NCI-H2171 treated with DMSO at 0.1 percent for 48 hours (cell line): ENCODE measurements at places on chromosomes 2 and 18.

DNA sequence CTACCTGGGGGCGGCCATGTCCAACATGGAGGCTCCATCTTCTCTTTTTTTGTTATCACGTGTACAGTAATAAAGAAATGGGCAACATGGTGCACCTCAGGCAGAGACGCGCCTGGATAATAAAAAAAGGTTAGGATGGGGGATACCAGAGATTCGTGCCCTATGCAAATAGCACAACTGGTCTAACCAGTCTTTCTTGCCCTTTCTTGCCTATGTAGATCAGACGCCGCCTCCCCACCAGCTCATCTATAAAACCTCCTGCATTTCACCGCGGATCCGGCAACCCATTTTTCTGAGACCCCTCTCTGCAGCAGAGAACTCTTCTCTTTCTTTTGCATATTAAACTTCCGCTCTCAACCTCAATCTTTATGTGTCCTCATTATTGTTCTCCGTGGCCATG is 68.7 kb downstream of the MYL12B start:
- no peak for DNase-seq

DNA sequence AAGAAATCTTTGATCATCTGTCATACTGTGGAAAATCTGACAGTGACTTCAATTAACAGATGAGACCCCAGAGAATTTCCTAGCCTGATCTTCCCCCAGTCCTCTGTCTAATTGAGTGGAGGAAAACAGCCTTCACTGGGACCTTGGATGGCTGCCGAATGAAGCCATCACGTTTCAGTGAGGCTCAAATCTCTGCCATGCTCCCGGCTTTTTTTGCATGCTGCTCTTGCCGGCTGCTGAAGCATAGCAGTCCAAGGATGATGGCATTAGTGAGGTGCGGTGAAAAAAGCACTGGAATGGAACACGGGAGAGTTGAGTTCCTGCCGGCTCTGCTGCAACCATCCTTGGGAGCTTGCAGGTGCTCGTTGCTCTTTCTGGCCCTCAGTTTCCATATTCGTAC is 430.5 kb downstream of the SLC4A3 start:
- no peak for DNase-seq

DNA sequence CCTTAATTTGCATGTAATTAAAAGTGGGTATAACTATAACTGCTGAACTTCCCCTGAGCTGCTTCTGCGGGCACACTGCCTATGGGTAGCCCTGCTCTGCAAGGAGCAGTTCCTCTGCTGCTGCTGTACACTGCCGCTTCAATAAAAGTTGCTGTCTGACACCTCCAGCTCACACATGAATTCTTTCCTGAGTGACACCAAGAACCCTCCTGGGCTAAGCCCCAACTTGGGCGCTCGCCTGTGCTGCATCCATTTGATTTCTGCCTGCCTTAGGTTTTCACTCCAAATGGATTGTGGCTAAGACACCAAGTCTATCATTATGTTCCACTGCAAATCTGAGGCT is 215.7 kb downstream of the ANAPC1 start:
- no peak for DNase-seq

DNA sequence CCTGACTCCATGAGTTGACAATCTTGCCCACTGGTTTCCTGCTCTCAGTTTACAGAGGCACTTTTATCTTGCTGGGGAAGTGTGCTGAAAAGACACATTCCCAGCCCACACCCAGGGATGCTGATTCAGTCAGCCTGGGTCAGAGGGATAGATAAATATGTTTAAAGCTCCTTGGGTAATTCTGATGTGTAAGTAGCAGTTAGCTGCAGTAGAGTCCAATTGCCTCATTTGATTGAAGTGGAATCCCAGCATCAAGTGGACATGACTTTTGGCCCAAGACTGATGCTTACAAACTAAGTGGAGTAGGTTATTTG is 29.4 kb downstream of the PSD4 start:
- DNase-seq = no peak

DNA sequence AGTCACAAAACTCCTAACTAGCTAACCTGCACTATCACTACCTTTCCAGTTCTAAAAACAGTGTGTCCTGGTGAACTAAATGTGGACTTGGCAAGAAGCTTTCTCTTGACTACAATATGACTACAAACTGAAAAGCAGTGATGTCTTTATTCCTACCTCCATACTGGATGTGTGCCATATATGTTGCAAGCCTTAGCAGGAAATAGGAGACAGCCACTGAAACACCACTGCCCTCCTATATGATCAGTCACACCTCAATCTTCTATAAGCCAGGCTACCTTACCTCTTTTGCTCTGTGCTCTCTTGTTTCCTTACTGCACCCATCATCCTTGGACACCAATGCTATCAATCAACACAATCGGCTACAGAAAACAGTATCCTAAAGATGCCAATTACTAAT is 34.1 kb downstream of the SS18 start:
- DNase-seq = no peak

DNA sequence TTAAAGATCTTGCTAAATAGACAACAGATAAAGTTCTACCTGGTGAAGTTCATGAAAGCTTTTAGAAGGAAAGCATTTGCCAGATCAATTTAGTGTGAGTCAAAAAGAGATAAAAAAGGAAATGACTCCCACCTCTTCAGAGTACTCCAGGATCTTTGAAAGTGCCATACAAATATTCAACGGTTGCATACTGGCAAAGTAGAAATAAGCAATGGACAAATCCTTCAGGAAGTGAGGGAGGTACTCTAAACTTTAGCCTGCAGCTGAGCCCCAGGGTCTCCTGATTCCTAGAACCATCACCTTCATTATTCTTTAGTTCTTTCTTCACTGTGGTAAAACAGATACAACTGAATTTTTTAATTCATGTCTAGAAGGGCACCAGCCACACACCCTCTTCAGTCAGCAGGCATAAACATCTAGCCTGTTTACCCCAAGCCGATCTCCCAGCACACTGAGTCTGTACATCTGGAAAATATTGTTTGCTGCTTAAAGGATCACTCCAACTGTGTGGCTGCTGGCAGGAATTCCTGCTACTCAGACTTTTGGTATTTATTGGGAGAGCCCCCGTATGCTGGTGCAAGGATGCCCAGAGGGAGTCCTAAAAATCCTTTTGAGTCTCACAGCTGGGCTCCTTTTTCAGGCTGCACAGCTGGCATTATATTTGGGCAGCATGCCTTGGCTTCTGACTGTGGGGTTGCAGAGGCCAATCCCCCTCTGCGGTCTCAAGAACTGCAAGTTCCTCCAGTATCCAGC is 72.3 kb upstream of the SESTD1 start:
- no peak for DNase-seq

DNA sequence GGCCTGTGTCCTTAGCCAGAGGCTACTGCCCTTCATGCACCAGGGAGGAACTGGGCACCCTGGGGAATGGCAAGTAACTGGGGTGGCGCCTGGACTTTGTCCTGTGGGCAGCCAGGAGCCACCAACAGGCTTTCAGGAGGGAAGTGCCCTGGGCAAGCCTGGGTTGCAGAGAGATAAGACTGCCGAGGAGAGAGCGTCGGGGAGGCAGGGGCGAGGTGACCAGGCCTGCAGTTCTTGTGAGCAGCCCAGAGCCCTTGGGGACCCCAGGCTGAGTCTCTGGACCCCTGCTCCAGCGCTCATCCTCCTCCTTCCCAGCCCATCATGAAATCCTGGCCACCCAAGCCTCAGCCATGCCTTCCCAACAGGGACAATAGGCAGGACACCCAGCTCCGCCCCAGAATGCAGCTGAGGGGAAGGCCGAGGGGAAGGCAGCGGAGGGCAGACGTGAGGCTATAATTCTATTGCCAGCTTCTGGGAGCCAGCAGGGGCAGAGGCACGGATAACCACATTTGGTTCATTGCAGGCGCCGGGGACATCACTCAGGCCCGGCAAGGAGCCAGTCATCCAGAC is 25.1 kb downstream of the ADRA2B start:
- no peak for DNase-seq

GRCh38 chr2:108895188-108895587 is 93.8 kb downstream of the EDAR start:
- DNase-seq = no peak

GRCh38 chr2:181546086-181546485 is 88.9 kb downstream of the ITGA4 start:
- DNase-seq = no peak

DNA sequence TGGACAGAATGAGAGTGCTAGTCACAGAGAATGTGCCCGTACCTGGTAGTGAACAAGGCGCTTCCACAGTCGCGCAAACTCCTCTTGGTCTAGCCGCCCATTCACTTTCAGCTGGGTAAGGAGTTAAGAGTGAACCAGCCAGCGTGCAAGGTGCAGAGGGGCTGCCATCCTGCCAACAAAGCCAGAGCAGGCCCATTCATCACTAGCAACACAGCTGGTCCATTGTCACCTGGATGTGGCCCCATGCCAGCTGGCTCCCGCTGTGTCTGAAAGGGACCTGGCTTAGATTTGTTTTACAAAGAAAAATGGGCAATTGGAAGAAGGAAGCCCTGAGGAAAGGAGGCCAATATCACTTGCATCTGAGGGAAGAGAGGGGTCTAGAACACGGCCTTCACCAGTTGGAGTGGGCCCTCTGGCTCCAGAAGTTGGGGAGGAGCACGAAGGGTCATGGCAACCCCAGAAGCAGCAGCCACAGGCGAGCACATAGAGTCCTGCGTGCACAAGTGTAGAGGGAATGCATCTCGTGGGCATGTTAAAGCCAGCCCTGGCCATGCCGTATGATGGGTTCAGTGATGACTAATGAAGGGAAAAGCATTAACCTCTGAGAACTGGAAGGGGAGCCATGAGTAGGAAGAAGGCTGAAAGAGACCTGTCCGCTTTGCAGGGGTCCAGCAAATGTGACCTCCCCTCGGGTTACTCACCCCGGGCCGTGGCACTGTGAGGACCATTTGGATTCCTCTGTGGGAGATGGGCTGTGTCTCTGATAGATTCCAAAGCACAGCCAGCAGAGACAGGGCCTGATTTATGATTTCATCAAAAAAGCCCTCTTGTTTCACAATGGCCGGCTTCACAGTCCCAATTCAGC is 70.6 kb downstream of the CAPN13 start:
- peak; percentile 2 for DNase-seq

- no peak for DNase-seq
These were observed 27.3 kb upstream of the NRP2 start for GRCh38 chr2:205654878-205655605.

GRCh38 chr2:106825161-106825560 is 60.8 kb downstream of the ST6GAL2 start:
- no peak for DNase-seq

DNA sequence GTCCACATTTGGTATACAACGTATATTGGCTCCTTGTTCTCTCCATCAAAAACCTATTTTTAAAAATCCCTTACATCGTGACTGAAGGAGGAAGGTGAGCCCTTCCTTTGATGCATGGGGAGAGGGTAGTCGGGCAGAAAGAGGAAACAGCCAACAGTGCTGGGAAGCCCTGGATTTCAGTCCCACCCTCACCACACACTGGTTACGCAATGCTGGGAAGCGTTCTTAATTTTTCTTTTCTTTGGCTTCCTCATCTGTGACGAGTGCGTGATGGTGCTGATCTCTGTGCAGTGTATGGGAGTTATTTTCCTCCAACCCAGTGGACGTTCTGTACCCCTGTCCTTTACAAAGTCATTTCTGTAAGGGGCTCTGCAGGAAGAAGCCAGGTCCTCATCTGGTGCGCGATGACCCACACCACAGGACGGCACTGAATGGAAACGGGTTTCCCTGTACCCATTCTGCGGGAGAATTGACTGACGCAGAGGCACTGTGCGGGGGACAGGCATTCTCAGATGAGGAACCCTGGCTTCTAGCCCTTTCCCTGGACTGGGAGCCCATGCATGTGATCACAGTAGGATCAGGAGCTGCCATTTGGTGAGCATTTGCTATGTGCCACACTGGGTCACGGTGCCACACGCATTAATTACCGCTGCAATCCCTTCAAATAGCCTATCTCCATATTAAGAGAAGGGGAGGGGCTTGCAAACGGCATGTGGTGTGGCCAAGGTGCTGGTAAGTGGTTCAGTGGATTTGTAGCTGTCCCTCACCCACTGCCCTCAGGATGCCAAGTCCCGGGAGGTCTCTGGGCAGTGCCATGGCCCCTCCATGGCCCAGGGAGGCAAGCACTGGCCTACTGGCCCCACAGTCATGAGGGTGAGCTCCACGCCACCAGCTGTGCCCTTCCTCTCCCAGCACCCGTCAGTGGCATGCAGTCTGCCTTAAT is 4.3 kb downstream of the COLEC11 start:
- DNase-seq = no peak

- DNase-seq = no peak
These were observed 11.9 kb upstream of the AGFG1 start for GRCh38 chr2:227460070-227460485.

DNA sequence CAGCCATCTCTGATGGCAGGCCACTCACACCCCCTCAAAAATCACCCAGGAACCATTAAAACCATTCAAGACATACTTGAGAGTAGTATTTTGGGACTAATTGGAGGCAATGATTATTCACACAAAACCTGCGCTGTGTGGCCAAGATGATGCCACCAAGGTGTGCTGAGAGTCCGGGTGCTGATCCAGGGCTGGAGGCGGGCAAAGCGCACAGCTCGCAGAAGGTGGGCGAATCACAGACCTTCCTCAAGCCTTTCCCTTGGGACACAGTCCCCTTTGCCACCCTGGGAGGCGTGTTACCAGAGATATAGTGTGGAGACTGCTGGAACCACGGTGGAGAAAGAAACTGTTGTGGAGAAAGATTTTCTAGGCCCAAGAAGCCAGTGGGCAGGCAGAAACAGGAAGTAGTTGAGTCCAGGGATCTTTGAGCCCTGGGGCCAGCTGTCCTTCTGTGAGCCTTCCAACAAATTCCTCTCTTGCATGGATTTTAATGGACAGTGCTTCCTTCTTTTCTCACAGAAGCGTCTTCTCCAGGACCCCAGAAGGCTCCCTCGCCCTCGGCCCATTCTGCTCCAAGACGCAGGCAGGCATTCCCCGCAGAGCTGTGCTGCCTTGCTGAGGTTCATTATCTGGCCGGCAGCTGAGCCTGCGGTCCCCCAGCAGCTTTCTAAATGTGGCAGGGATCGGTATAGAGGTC is 8.0 kb downstream of the COPS9 start:
- DNase-seq = no peak

- DNase-seq = peak; percentile 74
These were observed 60.7 kb downstream of the WDR7 start for GRCh38 chr18:56711708-56712445.
